Adrenal gland (tissue), 19 donors: ENCODE measurements at places on chromosomes 7 and 10. TPM values are rescaled to one million over a fixed set of nuclear protein-coding genes. Genes with fewer than 3 reads are reported as not detected.

Gene JAZF1
- total RNA-seq = 85.1 TPM

GRCh38 chr7:92292981-92293380 is 47.2 kb downstream of the ANKIB1 start:
- H3K27ac ChIP-seq = no peak overlapping the region
- no peaks in the 10 kb centered on the region for H3K27me3 ChIP-seq
- H3K36me3 ChIP-seq = peaks cover 5% of the 10 kb centered on the region
- no peak for DNase-seq

Gene PAX4
- not detected for total RNA-seq

Gene PODXL
- 38.7 TPM for total RNA-seq

- no peaks in the 10 kb centered on the region for H3K36me3 ChIP-seq
- no peak overlapping the region for H3K4me3 ChIP-seq
- H3K27me3 ChIP-seq = peaks cover 41% of the 10 kb centered on the region
These were observed 6.3 kb downstream of the WNT16 start for GRCh38 chr7:121334875-121335648.

Gene CPA4
- total RNA-seq = 1.9 TPM

DNA sequence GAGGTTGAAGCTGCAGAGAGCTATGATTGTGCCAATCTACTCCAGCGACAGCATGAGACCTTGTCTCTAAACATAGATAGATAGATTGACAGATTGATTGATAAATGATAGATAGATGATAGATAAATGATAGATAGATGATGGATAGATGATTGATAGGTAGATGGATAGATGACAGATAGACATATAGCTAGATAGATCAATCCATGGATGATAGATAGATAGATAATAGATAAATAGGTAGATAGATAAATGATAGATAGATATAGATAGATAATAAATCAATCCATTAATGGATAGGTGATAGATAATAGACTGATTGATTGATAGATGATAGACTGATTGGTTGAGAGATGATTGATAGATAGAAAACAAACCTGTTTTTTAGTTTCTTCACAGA is 349.6 kb downstream of the PAXIP1 start:
- H3K4me3 ChIP-seq = no peak overlapping the region
- DNase-seq = no peak
- no peak overlapping the region for H3K27ac ChIP-seq
- H3K27me3 ChIP-seq = no peaks in the 10 kb centered on the region

GRCh38 chr7:32326078-32326477 is 164.1 kb downstream of the LSM5 start:
- H3K36me3 ChIP-seq = no peaks in the 10 kb centered on the region
- H3K27ac ChIP-seq = no peak overlapping the region
- H3K4me1 ChIP-seq = no peaks in the 10 kb centered on the region
- DNase-seq = no peak
- no peaks in the 10 kb centered on the region for H3K27me3 ChIP-seq

- no peak for DNase-seq
- H3K4me1 ChIP-seq = peaks cover 13% of the 10 kb centered on the region
- no peaks in the 10 kb centered on the region for H3K36me3 ChIP-seq
- no peaks in the 10 kb centered on the region for H3K27me3 ChIP-seq
These were observed 23.8 kb downstream of the FGFBP3 start for GRCh38 chr10:91885362-91886079.
